ENCODE measurements at places on chromosomes 12 and 14. TPM values are rescaled to one million over a fixed set of nuclear protein-coding genes. Genes with fewer than 3 reads are reported as not detected.

The CYP46A1 gene
- 2.2 TPM for total RNA-seq

The SLC25A47 gene
- not detected for total RNA-seq

The SALL2 gene
- 12.8 TPM for total RNA-seq

The CCDC197 gene
- total RNA-seq: not detected

The SRRM4 gene
- not detected for total RNA-seq

The LYZ gene
- 28.5 TPM for total RNA-seq

The NGB gene
- total RNA-seq: not detected

The DDX47 gene
- 79.7 TPM for total RNA-seq

The EPYC gene
- total RNA-seq: not detected

DNA sequence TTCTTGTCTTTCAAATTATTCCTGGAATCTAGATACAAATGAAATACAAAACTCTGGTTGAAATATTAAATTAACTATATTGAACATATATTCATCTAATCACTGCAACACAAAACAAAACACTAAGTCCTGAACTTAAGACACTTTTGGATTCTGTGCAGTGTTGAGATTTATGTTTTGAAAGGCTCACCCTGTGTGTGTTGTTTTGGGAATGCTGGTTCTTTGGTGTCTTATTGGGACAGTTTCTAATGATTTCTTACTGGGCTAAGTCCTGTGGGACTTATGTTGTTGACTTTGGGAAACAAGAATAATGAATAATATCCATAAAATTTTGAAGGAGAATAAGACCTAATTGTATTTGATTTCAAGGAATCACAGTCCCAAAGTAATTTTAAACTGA lies 153.2 kb downstream of the NAV3 start:
- DNase-seq: no peak

DNA sequence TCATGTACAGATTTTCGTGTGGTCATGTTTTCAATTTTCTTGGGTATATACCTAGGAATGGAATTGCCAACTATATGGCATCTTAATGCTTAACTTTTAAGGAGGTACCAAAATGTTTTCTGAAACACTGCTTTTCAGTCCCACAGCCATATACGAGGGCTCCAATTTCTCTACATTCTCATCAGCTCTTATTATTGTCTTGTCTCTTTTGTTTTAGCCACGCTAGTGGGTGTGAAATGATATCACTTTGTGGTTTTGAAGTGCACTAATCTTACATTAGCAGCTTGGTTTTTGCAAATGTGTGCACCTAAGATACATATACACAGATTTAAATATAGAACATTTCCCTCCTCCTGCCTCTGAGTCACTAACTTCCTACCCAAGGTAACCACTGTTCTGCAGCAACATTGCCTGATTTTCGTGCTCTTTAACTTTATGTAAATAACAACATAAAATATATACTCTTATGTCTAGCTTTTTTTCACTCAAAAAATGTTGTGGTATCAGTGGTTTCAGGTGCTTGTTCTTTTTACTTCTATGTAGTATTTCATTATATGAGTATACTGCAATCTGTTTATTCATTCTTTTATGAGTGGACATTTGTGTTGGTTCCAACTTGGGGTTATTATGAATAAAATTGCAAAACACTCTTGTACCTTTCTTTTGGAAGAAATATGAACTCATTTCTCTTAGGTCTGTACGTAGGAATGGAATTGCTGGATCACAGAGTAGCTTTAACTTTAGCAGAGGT lies 73.1 kb downstream of the ZFP36L1 start:
- DNase-seq: no peak

GRCh38 chr14:103731916-103732867 lies 16.6 kb downstream of the ZFYVE21 start:
- DNase-seq: no peak

DNA sequence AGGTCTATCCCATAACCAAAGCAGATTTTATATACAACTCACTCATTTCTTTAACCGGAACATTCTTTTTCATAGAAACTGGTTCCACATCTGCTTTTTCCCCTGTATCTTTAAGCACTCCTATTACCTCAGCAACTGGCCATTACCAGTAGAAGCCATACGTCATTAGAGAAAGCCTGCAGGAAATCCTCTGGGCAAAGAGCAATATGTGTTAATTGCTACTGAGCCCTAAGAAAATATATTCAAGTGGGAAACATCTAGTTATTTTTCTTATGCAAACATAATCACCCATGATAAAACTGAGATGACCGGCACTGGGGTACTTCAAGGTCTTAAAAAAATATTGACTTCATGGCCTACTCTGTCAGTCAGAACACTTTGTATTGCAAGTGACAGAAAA lies 28.2 kb upstream of the CPSF6 start:
- no peak for DNase-seq

- no peak for DNase-seq
Observed at GRCh38 chr14:105455766-105456660, 18.6 kb upstream of the CRIP2 start.

DNA sequence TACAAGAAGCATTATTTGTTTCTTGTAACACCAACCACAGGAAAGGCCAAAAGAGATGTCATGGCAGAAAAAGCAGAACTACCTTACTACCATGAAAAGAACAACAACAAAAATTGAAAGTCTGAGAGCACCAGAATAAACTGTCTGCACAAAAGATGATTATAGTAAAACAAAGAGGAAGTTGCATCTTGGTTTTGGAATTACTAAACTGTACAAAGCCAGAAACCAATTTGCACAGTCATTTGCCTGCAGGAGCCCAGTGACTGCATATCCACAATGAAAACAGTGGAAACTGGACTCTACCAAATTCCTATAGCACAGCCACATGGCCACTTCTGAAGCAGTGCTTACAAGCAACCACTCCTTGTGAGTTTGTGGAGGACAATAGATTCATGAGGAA lies 276.2 kb downstream of the SSPN start:
- no peak for DNase-seq

- no peak for DNase-seq
Observed at GRCh38 chr14:104181761-104182530, 43.6 kb downstream of the KIF26A start.

DNA sequence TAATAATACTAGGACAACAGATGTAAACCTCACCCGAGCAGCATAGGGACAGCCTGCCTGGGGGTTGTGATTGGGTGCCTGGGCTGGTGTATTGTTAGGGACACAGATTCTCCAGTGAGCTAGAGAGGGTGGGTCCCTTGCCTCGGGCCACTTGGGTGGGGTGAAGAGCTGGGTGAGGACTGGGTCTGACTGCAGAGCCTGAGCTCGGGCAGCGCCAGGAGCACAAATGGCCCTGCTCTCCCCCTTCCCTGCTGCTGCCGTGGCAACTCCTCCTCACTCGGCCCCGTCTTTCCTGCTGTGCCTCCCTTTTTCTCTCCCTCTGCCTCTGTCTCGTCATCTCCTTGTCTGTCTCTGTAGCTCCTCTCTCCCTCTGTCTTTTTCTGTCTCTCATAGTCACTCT lies 115.4 kb downstream of the GLT1D1 start:
- DNase-seq: no peak

GRCh38 chr12:91991399-91992187 lies 154.1 kb downstream of the BTG1 start:
- no peak for DNase-seq

- DNase-seq: no peak
Observed at GRCh38 chr12:28742791-28743190, 406.3 kb upstream of the FAR2 start.

DNA sequence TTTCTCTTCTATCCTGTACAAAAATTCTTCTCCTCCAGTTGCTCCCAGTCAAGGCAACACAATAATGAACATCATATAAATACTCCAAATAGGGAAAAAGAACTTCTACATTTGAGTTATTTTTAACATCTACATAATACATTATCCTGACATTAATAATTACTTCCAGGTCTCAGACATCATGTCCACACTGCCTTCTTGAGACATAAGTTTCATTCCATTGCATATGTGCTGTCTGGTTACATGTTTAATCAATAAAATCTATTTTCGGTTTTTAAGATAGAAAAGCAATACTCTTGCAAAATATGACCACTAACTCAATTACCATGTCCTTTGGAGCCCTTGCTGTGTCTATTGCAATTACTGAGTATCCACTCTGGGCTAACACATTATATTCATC lies 881.9 kb downstream of the GALC start:
- DNase-seq: no peak

- DNase-seq: no peak
Observed at GRCh38 chr12:3263939-3264922, 187.1 kb downstream of the TSPAN9 start.

DNA sequence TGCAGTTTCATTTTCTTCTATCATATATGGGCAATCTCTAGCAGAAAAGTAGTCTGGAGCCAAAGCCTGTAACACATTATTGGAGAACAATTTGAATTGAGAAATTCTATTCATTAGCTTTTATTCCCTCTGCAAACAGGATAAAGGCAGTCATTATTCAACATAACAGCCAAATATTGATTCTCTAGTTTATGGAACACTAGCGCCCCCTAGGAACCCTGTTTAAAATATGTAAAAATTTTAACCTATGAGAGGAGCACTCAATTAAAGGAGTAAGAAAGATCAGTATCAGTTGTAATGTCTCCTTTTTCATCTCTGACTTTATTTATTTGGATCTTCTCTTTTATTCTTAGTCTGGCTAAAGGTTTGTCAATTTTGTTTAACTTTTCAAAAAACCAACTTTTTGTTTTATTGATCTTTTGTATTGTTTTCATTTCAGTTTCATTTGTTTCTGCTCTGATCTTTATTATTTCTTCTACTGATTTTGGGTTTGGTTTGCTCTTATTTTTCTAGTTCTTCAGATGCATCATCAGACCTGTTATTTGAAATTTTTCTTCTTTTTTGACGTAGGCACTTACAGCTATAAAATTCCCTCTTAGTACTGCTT lies 4.8 kb upstream of the LMNTD1 start:
- no peak for DNase-seq

GRCh38 chr14:101817501-101818001 lies 56.0 kb downstream of the PPP2R5C start:
- no peak for DNase-seq

DNA sequence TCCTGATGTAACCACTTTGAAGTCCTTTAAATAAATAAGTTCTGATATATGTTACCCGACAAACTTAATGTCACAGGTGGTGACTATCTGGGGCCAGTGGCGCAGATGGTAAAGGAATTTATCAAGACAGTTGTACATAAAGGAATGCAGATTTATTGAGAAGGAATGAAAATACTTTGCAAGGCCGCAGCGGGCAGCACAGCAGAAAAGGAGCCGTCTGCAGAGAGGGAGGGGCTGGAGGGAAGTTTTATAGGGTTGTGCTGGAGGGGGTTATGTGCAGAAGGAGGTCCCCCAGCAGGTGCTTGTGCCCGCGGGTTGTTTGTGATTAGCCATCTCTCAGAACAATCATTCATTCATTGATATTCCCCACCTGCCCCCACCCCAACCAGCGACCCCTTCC lies 17.4 kb downstream of the GPRC5D start:
- DNase-seq: no peak

DNA sequence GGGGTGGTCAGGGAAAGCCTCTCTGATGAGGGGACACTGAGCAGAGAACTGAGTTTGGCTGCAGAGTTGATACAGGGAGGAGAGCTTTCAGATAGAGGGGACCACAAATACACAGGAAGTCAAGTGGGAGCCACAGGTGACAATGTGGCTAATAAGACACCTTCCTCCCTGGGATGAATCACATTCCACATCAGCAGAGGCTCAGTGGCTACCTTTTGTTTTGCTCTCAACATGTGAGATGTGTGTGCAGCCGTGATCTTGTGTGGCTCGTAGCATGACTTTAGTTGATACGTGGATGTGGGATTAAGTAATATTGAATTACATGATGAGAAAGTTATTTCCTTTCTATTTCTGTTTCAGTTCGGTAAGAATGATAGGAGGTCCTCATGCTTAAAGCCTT lies 7.5 kb downstream of the CRADD start:
- DNase-seq: no peak

- DNase-seq: no peak
Observed at GRCh38 chr12:43105426-43105981, 446.5 kb downstream of the ADAMTS20 start.

- DNase-seq: no peak
Observed at GRCh38 chr14:32648434-32648833, 290.2 kb upstream of the NPAS3 start.

GRCh38 chr14:95519699-95520098 lies 3.2 kb upstream of the SYNE3 start:
- DNase-seq: peak; percentile 74

DNA sequence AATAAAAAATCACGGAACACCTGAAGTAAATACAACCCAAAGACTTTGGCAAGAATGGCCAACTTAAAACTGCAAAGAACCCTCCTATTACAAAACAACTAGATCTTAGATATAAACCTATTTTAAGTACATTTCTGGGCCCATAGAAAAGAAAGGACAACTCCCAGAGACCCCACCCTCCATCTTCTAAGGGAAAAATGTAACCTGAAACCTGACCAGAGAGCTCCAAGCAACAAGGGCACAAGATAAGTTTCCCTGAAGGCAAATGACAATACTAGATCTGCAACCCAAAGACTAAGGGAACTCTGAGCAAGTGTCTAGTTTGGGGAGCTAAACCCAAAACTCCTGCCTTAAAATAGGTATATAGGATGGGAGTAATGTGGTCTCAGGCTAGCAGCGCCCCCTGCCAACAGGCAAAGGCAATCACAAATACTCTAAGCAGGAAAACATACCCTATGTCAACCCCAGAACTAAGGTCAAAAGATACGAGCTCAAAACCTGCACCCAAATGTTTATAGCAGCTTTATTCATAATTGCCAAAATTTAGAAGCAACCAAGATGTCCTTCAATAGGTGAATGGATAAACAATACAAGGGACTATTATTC lies 218.9 kb downstream of the ITPR2 start:
- no peak for DNase-seq

DNA sequence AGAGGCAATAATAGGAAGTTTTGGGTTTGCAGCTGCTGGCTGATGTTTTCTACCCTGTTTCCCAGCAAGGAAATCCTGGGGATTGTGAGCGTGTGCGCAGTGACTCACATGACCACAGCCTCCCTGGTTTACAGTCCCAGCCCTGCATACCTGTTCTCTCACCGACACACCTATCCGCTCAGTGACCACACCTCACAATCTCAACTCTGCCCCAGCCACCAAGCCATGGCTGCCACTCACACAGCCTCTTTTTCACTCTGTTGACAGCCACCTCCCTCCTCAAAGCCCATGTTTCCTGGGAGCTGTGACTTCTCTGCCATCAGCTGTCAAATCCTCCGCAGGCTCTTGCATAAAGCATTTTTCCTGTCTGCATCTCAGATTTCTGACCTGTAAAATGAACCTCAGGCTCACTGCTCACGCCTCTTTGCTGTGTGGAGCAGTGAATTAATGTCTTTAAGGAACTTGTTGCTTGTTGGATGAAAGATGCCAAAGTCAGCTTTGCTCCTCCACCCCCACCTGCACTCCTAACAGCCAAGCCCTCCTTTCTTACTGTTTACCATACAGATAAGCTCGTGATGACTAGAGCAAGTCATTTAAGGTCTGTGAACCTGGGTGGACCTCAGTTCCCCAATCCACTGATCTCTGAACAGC lies 43.5 kb downstream of the B4GALNT3 start:
- DNase-seq: peak; percentile 84

- DNase-seq: no peak
Observed at GRCh38 chr12:54276368-54276767, 3.6 kb downstream of the CBX5 start.

GRCh38 chr14:54207476-54208462 lies 189.0 kb upstream of the CDKN3 start:
- DNase-seq: no peak

All from ureter (tissue), 1 donor.